ENCODE measurements at places on chromosomes 7 and 10.

- DNase-seq, result no peak
Observed at GRCh38 chr10:99456207-99456930, 25.9 kb upstream of the GOT1 start.

DNA sequence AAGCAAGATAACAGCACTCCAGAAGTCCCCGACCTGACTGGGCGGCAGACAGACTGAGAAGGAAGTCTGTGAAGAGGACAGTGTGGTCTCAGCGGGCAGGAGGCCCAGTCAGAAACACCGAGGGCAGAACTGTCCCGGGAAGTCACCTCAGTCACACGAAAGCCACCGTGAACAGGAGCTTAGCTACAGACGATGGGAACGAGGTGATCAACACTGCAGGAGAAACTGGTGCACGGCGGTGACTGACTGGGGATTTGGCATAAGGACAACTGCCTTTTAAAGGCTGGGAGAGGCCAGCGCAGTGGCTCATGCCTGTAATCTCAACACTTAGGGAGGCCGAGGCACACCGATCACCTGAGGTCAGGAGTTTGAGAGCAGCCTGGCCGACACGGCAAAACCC lies 217.8 kb downstream of the PTPRN2 start:
- no peak for DNase-seq

DNA sequence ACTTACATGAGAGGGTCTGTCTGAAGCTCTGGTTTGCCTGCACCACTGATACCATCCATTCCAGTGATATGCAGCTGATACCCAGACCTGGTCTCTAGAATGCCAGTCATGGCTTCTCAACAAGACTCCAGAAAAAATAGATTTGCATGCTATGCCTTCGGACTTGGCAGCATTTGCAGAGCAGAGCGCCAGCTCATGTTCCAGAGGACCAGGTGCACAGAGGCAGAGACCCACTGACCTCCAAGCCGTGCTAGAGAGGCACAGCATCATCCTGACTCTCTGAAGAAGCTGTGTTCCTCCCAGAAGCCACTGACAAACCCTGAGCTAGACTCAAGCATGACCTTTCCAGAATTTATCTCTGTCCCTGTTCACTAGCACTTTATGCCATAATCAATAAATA lies 6.9 kb upstream of the PRKAG2 start:
- DNase-seq, result no peak

GRCh38 chr7:79403879-79404278 lies 49.6 kb downstream of the MAGI2 start:
- DNase-seq, result no peak

GRCh38 chr7:77288676-77289320 lies 89.2 kb upstream of the FGL2 start:
- DNase-seq, result no peak

- no peak for DNase-seq
Observed at GRCh38 chr7:69429911-69430383, 168.3 kb upstream of the AUTS2 start.

DNA sequence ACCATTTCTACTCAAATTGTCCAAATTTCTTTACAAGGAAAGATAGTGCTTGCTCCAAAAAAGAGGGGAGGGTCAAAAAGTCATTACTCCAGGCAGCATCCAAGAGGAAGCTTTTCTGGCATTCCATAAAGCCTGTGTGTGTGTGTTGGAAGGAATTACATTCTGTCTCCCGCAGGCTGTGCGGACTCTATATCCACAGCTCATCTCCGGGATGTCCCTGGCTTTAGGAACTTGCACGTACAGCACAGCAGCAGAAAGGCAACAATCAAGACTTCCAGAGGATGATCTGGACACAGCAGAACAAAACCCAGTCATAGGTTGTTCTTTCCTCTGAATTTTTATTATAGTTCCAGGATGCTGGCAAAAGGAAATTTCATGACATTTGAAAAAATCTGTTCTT lies 94.8 kb downstream of the ITIH5 start:
- DNase-seq, result no peak

DNA sequence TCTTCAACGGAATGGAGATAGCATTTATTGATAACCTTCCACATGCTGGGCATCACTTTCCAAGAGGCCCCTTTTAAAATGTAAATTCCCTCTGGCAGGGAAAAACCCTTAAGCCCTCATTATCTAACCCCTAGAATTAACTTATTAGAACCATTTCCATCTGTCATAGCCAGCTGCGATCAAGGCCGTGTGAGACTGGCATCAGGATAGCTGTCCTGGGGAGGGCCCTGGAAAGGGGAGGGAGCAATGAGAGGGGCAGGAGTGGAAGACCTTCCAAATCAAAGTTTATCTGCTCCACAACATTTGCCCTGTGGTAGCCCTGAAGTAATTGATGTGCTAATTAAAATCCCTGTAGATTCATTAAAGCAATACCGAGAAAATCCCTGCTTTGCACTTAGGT lies 45.0 kb upstream of the JAZF1 start:
- no peak for DNase-seq

DNA sequence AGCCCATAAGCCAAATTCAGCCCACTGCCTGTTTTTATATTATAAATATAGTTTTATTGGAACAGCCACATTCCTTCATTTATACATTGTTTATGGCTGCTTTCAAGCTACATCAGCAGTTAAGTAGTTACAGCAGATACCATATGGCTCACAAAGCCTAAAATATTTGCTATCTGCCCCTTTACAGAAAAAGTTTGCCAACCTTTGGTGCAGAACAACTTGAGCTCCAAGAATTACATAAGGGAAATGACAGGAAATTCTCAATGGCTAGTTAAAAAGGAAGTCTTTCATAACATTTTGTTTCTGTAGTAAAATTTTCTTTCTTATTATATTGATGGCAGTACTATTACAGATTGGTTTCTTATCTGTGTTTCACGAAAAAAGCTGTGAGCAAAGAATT lies 59.3 kb downstream of the COL28A1 start:
- DNase-seq, result no peak

DNA sequence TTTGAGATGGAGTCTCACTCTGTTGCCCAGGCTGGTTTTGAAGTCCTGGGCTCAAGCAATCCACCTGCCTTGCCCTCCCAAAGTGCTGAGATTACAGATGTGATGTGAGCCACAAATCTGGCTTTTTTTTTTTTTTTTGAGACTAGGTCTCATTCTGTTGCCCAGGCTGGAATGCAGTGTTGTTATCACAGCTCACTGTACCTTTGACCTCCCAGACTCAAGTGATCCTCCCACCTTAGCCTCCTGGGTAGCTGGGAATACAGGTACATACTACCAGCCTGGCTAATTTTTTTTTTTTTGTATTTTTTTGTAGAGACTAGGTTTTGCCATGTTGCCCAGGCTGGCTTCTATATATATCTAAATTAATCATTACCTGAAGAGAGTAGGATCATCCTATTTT lies 62.4 kb downstream of the HIF1AN start:
- DNase-seq, result no peak

DNA sequence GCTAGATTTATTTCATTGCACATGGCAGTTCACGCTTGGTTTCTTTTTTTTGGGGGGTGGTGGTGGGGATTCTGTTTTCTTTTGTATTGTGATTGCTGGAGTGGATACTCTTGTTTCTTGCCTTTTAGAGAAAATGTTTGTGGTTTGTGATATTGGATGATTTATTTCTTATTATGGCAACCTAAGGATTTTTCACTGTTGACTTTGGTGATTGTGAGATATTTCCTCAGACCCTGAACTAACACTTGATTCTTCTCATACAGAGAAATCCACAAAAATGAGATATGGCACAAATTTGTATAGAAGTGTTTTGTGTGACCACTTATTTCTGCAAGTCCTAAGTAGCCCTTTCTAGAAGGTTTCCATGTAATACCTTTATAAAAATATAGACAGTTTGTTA lies 871.1 kb downstream of the LRMDA start:
- no peak for DNase-seq

- DNase-seq, result no peak
Observed at GRCh38 chr7:151198945-151199848, 11.1 kb downstream of the H2BK1 start.

GRCh38 chr7:37445064-37445723 lies 3.5 kb downstream of the ELMO1 start:
- no peak for DNase-seq

DNA sequence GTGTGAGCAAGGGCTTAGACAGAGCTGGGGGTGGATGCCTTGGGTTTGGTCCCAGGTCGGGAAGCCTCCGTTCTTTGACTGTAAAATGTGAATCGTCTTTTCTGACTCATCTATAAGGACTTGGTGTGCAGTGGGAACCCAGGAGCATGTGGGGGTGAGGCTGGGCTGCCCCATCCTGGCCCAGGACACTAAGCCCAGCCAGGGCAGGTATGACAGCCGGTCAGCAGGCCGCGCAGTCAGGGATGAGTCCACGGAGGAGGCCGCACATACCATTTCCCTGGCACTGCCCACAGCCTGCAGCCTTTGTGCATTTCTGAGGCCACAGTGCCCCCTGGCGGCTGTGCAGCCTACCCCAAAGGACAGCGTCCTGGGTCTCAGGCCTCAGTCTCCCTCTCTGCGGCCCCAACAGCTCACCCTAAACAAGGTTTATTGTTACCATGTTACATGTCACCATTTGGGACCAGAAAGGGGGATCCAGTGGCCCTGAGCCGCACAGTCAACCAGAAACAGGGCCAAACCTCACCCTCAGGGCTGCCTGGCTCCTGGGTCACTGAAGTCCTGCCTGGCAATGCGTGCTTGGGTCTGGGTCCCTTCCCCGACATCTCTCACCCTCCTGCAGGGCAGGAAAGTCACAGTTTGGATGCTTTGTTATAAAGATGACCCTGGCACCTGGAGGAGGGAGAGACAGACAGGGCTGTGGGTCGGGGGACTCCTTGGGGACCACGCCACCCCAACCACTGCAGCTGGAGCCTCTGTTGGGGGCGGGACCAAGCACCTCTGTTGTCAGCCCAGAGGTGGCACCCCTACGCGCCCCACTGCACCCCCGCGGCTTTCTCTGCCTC lies 14.4 kb upstream of the SH2B2 start:
- peak; percentile 77 for DNase-seq

GRCh38 chr7:39271402-39271801 lies 293.7 kb downstream of the POU6F2 start:
- DNase-seq, result peak; percentile 5

- DNase-seq, result no peak
Observed at GRCh38 chr7:71430246-71430645, 298.3 kb downstream of the GALNT17 start.

DNA sequence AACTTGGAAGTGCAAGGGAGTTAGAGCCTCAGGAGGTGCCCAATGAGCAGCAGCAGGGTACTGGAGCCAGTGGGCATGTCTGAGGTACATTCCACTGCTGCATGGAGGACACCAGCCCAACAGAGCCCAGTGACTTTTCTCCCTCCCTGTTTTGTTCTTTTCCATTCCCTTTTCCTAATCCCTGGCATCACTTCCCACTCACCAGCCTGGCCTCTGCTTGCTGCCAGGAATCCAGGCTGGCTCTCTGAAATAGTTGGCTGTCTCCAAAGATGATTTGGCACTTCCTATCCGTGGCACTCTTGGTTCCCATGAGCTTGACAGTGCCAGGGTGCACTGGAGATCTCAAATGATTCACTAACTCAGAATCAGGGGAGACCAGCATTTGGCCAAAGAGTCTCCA lies 97.7 kb upstream of the ZPBP start:
- DNase-seq, result no peak

GRCh38 chr10:118505363-118505762 lies 90.1 kb downstream of the PRLHR start:
- no peak for DNase-seq

- no peak for DNase-seq
Observed at GRCh38 chr7:154472343-154472742, 420.1 kb downstream of the DPP6 start.

DNA sequence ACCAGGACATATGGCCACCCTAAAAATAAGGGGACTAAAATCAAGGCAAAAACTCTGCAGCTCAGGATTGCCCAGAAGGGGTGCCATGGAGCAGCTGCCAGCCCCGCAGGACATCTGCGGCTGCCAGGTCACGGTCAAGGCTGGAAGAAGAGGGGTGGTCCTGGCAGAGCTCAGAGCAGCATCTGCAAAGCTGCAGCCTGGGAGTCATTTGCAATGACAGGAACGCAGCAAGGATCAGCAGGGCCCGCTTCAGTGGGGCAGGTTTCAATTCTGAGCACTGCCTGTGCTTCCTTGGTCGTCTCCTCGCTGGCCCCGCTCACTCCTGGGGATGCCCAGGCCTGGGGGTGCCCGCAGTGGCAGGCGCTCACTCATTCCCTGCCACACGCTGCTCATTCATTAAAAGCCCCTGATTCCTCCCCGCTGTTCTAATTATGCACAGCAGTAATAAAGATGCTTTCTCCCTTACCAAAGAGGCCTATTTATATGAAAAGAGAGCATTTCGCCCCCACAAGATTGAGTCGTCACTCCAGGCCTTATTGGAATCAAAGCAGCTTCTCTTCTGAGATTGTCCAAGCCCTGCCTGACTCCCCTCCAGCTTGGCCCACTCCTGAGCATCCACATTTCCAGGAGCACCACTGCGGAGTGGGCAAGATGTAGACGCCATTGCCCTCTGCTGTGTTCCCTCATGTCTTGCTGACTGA lies 4.6 kb downstream of the HSPA12A start:
- no peak for DNase-seq

- DNase-seq, result peak; percentile 39
Observed at GRCh38 chr10:96133135-96133534, 3.0 kb downstream of the ZNF518A start.

- peak; percentile 45 for DNase-seq
Observed at GRCh38 chr10:114367351-114368056, 36.8 kb downstream of the AFAP1L2 start.

GRCh38 chr10:66795866-66796265 lies 130.0 kb upstream of the LRRTM3 start:
- no peak for DNase-seq

DNA sequence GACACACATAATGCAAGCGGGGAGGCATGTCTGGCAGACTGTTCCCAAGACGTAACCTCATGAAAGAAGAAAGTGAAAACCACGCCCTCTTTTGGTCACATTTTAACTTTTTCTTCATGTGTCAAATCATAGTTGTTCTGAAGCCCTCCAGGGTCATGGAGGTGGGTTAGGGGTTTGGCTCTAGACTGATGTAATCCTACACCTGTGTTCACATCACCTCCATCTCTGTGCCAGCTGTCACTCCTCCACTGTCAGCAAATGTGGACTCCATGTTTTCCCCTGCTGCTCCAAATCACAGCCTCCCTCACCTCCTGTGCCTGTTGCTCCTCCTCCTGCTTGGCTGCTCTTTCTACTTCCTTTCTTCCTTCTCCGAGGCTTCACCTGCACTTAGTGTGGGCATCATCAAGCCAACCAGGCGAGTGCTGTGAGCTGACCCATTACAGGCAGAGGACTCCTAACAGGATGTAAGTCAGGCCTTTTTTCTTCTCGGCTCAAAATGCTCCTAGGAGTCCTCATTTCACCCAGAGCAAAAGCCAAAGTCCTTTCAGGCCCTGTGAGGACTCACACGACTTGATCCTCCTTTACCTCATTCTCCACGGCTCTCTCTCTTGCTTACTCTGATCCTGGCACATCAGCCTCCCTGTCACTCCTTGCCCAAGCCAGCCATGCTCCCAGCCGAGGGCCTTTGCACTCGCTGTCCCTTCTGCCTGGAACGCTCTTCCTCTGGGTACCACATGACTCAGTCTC lies 66.4 kb upstream of the IFRD1 start:
- no peak for DNase-seq

DNA sequence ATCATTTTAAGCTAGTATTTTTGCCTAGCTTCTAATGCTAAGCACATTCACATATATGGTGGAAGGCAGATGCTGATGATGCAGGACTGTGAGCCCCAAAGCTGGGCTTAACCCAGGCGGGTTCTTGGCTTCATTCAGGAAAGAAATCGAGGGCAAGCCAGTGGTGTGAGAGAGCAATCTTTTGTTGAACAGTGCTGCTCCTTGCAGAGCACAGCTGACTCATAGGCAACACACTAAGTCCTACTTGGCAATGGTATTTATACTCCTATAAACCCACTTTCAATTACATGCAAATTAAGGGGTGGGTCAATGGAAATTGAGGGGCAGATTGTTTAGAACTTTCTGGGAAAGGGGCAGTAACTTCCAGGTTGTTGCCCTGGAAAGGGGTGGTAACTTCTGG lies 42.0 kb upstream of the CELF2 start:
- DNase-seq, result no peak
